ENCODE measurements at places on chromosomes 13 and 19. TPM values are rescaled to one million over a fixed set of nuclear protein-coding genes. Genes with fewer than 3 reads are reported as not detected.

GSX1 gene
- total RNA-seq, result not detected

CD33 gene
- total RNA-seq, result 3.9 TPM

LPAR6 gene
- total RNA-seq, result 32.0 TPM

PEAK3 gene
- total RNA-seq, result 0.47 TPM

CLC gene
- 4.4 TPM for total RNA-seq

ZNF578 gene
- total RNA-seq, result 6.3 TPM

ZNF221 gene
- 11.6 TPM for total RNA-seq

LRRC63 gene
- total RNA-seq, result 0.12 TPM

ZNF486 gene
- 28.2 TPM for total RNA-seq

ZNF814 gene
- total RNA-seq, result 29.7 TPM

RINL gene
- 10.0 TPM for total RNA-seq

RPL18 gene
- total RNA-seq, result 2,126 TPM

UHRF1 gene
- total RNA-seq, result 29.1 TPM

TMTC4 gene
- total RNA-seq, result 32.5 TPM

ZNF442 gene
- total RNA-seq, result 8.1 TPM

PSMC4 gene
- total RNA-seq, result 69.1 TPM

LYPD5 gene
- 0.99 TPM for total RNA-seq

Data from metanephros (tissue), 2 donors.